ENCODE measurements at places on chromosomes 2 and 18.

DNA sequence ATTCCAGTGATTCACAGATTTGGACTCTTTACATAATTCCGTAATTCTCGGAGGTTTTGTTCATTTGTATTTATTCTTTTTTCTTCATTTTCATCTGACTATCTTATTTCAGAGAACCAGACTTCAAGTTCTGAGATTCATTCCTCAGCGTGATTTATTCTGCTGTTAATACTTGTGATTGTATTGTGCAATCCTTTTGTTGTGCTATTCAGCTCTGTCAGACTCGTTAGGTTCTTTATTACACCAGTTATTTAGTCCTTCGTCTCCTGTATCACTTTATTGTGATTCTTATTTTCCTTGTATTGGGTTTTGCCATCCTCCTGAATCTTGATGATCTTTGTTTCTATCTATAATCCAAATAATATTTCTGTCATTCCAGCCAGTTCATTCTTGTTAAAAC lies 529.3 kb upstream of the LRRTM4 start:
- DNase-seq: no peak

- DNase-seq: no peak
Measured at GRCh38 chr18:159037-159652, 788 bp downstream of the USP14 start.

- no peak for DNase-seq
Measured at GRCh38 chr18:48459465-48459864, 50.3 kb upstream of the ZBTB7C start.

GRCh38 chr2:121562269-121563176 lies 31.8 kb downstream of the RNU4ATAC start:
- no peak for DNase-seq

GRCh38 chr2:237996021-237996593 lies 29.3 kb downstream of the UBE2F start:
- DNase-seq: no peak

- DNase-seq: peak; percentile 53
Measured at GRCh38 chr2:235779444-235779896, 285.6 kb downstream of the AGAP1 start.

GRCh38 chr2:59080451-59081181 lies 839.5 kb upstream of the FANCL start:
- DNase-seq: no peak

- DNase-seq: no peak
Measured at GRCh38 chr18:50783553-50783952, 36.3 kb downstream of the MRO start.

GRCh38 chr2:134314681-134315368 lies 61.0 kb downstream of the MGAT5 start:
- DNase-seq: no peak

DNA sequence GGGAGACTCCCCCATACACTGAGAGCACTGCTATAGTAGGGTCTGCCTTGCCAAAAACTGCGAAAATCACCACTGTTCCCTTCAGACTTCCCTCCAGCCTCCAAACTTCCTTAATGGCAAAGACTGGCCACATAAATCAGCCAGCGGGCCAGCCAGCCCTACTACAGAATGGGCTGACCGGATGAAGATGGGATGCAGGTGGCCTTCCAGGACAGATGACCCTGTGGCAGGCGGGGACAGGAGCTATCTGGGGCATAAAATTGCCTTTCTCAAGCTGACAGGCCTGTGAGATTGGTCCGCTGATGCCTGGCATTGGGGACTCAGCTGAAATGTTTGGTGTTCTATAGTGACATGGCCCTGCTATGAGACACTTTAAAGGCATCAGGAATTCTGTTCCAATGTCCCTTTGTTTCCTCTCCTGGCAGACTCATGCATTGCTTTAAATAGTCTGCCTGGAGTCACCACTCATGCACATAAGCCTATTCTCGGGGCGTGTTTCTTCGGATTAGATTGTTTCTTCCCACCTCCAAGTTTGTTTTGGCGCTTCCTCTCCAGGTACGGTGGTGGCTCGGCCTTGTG lies 135.9 kb downstream of the ALPK2 start:
- DNase-seq: no peak

GRCh38 chr18:56891116-56891515 lies 240.0 kb downstream of the WDR7 start:
- DNase-seq: no peak

DNA sequence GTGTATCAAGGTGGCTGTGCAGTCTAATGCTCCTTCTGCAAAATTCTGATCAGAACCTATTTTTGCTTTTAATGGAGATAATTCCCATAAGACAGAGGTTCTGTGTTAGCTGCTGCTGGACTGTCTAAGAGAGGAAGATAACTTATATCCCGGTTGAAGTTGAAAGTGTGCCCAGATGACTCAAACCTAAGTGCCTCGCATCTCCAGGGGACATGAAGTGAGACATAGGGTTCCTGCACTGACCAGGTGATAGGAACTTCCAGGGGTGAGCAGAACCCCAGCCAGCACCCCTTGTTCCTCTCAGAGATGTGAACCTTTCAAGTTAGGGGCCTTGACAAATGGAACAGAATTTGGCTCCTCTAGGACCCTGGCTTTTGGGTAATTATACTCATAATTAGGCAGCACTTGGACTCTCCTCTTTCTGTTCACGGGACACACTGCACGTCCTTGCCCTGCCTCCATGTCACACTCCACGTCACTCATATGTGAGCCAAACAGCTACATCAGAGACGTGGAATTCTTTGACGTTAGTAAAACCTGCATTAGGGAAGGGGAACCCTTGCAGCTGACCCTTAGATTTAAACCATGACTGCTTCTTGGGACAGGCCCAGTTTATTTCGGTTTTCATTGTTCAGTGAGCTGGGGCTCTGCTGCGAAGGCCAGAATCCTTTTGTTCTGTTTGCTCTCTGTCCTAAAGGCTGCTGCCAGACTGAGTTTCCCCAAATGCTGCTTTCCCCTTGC lies 104.5 kb upstream of the ALPP start:
- DNase-seq: no peak

DNA sequence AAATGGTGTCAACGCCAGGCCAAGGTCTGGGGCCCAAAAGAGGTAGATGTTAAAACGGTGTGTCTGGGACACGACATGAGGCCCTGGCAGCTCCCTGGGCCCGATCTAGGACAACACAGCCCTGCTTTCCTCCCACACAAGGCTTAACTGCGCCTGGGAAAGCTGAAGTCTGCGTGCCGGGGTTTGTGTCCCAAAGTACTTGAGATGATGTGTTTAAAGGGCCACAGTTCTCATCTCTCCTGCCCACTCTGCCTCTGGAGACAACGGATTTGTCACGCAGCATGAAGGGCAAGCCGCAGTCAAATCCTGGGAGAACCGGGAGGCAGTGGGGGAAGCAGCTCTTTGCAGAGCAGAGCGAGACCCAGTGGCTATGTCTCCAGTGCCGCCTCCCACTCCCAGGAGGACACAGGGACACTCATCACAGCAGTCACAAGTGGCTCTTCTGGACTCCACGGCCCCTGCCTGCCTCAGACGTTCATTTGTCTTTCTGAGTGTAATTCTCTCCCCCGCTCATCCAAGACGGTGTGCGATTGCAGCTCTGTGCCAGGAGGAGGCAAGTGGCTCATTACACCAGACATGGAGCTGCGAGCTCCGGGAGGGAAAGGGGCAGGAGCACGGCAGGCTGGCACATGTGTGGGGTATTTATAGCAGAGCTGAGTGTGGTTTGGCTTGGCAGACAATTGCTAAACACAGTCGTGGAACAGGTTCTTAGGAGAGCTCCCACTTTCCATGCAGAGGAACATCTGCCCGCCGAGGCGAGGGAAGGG lies 57.7 kb upstream of the SEMA4C start:
- no peak for DNase-seq

DNA sequence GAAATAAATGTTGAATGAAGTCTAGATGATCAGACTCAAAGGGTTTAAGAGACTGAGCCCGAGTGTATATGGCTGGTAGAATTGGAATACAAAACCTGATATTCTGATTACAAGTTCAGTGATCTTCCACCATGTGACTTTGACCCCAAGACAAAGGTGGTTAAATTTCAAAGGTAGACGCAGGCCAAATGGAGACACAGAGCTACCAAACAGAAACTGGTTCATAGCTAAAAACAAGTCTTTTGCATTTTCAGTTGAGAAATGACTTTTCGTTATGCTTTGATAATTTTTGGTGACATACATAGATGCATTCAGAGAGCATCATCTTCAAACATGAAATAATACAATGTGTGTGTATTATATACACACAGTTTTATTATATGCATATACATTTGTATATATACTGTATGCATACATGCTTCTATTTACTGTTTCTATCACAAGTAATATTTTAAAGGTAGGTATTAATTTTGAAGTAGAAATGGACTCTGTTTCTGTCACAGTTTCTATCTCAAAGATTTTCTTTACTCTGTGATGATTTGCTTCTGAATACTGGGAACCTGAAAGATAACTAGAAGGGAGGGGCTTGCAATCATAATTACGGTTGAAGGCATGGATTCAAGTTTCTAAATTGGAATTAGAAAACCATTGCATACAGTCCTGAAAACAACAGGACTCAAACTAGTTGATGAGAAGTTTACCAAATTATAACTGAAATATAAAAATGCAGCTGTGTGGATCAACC lies 142.3 kb downstream of the ABCA12 start:
- no peak for DNase-seq

DNA sequence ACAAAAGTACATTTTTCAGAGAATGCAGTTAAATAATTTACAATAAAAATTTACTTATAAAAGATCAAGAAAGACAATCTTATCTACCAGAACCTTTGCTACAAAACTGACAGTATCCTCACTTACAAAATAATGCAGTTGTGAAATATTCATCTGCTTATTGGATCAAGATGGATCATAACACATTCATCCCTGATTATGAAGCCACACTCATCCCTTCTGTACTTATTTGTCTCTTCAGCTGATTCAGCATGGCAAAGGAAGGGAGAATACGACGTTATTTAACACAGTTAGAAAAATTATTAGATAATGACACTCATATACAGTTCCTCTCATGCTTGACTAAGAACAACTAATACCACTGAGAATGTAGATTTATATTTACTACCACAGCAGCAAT lies 46.4 kb downstream of the TCF4 start:
- DNase-seq: no peak

DNA sequence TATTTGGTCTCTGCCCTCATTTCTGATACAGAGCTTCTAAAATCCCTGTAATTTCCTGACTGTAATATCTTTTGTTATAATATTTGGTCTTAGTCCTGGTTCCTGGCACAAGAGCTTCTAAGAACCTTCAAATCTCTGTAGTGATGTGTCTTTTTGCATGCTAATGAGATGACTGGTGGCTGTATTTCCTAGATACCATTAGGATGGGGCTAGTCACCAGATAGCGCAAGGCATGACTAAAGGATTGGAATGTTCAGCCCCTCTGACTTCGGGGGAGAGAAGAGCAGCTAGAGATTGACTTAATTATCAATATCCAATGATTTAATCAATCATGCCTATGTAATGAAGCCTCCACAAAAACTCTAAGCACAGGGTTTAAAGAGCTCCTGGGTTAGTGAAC lies 620.8 kb upstream of the ACVR2A start:
- no peak for DNase-seq

- no peak for DNase-seq
Measured at GRCh38 chr18:78713069-78713468, 266.5 kb upstream of the SALL3 start.

DNA sequence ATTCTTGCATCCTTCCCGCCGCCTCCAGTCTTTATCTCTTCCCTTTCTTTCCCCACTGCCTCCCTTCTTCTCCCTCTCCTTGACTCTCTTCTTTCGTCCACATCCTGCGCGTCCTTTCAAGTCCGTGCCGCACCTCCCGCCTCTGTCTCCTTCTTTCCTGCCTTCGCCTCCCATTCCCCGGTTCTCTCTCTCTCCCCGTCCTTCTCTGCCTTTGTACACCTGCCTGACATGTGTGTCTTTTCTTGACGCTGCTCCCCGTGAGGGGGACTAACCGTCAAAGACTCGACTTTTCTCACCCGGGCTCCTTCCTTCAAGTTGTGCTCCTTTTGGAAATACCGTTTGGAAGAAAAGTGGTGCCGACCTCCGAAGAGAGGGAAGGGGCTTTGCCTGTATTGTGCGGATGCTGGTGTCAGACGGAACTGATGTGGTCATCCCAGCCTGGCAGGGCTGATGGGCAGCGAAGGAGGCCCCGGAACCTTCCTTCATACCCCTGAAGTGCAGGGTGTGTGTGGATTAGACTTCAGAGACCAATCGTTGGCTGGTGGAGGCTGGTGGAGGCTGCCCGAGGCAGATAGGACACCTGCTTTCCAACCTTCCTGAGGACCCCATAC lies 879 bp downstream of the TMEM178A start:
- no peak for DNase-seq

DNA sequence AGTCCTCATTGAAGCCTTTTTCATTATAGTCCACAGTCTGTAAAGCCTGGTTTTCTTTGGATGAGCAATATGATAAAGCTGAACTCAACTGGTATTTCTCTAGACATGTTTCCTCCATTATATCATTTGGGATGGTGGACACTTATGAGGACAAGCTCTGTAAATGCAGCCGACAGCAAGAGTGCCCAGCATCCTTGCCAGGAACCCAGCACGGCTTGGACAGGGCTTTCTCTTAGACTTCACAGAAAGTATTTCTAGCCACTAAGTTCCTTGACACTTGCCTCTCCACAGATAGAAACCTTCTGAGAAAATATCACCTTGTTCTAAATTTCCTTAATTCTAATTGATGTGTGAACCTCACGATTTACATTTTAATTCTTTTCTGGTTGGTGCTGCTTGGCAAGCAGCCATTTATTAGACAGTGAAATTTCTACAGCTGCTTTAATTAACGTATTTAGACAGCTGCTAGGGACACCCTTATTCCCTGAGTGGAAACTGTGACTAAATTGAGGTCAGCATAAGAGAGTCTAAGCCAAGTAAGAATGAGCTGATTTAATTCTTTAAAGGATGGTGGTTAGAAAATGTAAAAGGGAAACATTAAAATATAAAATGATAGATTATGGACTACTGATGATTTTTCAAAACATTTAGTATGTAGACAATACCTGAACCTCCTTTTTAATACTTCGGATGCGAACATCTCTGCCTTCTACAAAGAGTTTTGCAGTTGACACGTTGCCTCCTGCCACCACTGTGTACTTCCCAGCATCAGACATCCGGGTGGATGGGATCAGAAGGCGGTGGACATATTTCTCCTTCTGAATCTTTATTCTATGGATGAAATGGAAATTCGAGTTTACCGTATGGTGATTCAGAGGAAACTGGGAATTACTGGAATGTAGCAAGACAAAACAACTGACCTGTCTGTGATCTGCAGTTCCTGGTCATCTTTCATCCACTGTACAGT lies 39.8 kb downstream of the TTN start:
- DNase-seq: no peak

DNA sequence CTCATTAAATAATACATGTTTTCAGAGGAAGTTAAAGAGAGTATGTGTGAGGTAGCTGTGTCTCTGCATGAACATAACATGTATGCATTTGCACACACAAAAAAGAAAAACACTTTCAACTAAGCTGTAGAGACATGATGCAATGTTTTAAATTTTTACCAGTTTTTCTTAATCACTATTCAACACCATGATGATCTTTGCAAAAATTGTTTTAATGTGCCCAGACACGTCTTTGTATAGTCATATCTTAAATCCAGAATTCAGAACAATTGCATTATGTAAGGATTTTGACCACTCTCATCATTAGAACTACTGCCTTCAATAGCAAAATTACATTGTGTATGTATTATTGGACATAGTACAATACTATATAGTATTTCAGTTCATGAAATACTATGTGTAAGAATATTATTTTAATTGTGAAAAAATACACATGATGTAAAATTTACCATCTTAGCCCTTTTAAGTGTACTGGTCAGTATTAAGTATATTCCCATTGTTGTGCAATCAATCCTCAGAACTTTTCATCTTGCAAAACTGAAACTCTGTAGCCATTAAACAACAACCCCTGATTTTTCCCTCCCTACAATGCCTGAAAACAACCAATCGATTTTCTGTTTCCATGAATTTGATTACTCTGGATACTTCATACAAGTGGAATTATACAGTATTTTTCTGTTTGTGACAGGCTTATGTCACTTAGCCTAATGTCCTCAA lies 104.5 kb upstream of the ACVR2A start:
- DNase-seq: no peak
